Stimulated activated CD4-positive, alpha-beta T cell treated with anti-CD3 and anti-CD28 coated beads, Interleukin-2, amount 100 ng/mL, for 48 hours (primary cell): ENCODE measurements at places on chromosomes 11 and 22.

GRCh38 chr11:122604621-122605020 is 50.9 kb upstream of the UBASH3B start:
- DNase-seq = no peak

DNA sequence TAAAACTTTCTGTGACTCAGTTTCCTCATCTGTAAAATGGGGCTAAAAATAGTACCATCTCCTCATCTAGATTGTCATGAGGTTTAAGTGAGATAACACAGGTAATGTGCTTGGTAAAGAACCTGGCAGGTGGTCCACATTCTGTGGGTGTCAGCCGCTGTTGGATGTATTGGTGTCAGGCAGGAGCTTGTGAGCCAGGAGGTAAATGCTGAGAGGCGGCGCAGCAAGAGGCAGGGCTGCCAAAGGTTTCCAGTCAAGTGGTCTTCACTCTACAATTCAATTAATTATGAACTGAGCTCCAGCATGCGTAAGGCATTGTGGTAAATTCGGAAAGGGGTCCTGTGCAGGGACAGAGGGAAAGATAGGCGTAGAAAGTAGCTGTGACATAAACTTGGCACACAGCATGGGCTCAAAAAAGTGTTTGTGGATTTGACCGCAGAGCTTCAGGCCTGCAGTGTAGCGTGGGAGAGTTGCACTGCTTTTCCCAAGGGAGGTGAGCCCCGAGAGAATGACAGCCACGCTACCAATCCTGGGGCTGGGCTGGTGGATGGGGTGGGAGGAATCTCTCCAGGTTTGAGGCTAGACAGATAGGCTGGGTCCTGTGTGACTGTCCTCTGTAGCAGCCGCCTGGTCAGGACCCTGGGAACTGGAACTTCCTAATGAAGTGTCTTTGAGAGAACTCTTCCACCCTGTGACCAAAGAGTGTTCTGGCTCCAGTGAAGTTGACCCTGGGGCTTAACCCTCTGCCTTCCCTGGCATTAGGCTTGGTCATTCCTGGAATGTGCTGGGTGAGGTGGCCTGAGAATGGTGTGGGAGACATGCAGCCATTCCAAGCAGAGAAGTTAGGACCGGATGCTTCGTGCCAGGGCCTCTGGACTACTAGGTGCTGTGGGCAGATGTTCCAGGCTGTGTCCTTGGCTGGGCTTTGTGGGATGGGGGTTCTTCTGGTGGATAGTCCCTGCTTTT is 122.4 kb downstream of the FEZ1 start:
- no peak for DNase-seq

DNA sequence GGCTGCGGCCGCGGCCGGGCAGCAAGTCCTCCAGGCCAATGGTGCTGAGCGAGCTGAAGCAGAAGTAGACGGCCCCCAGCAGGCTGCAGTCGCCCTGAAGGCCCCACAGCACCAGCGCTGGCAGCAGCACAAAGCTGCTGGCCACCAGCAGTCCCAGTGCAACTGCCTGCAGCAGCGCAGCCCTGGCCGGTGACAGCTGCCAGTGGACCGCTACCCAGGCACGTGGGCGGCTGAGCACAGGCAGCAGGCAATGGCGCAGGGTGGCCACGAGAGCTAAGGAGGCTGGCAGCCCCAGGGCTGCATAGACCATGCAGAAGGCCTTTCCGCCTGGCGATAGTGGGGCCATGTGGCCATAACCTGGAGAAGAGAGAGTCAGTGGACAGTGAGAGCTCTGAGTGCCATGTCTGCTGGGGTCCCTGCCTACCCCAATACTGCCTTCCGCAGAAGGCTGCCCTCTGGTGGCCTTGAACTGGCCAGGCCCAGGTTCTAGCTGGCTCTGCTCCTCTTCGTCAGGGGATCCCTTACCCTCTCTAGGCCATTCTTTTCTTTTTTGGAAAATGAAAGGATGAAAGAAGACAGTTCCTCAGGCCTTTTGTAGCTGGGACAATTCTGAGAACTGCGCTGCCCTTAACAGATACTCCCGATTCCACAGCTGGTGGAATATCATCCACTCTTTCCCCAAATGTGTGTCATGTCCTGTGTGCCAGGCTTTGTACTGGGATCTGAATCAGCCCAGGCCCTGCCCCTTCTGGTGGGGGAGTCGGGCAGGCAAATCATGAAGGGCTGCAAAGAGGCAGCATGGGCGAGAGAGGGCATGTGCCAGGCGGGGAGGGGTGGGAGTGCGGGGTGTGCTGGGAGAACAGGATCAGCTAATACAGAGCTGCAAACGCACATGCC is 1.8 kb downstream of the KCNK7 start:
- no peak for DNase-seq

DNA sequence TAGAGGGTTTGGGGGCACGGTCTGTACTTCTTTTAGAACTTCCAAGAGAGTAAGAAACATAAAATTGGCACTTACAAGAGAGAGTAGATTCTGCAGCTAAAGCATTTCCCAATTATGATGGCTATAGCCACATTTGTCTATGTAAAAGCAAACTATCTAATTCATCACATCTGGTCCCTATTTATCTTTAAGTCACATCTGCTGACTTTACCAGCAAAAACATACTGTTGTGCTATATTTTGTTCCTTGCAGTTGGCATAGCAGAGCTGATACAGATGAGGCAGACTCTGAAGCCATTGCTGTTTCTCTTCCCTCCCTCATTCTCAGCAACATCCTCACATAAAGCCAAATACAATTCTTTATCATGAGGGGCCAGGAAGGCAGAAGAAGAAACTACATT is 1533.5 kb upstream of the RAG2 start:
- no peak for DNase-seq

DNA sequence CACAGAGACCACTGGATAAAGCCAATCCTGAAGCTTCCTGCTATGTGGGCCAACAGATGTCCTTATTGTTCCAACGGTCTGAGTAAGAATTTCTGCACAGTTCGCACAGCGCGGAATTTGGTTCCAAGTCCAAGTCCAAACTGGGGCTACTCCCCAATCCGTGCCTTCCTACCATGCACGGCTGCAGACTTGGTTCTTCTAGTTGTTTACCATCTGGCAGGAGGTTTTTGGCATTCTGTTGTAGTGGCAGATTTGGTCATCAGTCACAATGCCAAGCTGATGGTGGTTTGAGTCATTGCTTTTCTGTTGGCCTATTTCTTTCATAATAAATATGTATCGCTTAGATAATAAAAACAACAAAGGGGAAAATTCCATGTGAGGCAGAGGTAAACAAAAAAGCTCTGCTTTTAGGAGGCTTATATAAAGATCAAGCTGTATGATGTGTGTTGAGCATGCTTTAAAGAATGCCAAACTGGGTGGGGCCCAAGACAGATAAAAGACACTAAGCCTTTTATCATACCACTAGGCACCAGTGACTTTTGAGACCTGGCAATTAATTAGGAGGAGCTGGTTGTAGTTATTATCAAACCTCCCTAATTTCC is 52.5 kb upstream of the SYN3 start:
- DNase-seq = no peak

DNA sequence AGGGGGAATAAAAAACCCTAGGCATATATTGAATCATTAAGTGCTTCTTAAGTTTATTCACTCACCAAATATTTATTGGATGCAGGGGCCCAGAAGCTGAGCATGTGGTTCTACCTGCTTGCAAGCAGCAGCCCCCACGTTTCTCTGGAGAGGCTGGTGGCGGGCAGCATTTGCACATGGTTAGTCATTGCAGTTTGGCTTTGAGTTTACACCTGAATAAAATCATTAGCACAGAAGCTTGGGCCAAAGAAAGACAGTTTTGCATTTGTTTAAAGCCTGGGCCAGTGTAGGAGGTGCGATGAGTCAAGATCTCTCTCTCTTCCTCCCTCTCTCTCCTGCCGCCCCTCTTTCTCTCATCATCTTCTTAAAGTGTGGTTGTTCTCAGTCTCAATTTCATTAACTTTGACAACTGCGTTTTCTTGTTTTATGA is 72.6 kb downstream of the C22orf31 start:
- DNase-seq = peak; percentile 20

- no peak for DNase-seq
Measured at GRCh38 chr11:96465512-96465911, 75.7 kb downstream of the JRKL start.

GRCh38 chr22:40463017-40463631 is 92.7 kb downstream of the SGSM3 start:
- DNase-seq = peak; percentile 26

DNA sequence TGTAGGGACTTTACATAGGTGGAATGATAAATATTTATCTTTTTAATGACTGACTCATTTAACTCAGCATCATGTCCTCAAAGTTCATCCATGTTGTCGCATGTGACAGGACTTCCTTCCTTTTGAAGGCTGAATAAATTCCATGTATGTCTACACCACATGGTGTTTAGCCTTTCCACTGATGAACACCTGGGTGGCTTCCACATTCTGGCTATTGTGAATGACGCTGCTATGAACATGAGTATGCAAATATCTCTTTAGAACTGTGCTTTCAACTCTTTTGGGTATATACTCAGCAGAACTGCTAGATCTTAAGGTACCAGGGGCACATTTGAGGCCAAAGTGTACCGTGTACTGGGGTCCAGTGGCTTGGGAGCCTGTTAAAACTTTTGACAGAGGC is 24.1 kb downstream of the LARGE1 start:
- DNase-seq = no peak

GRCh38 chr11:33552756-33553155 is 147.9 kb downstream of the C11orf91 start:
- DNase-seq = no peak

- no peak for DNase-seq
Measured at GRCh38 chr11:126587541-126587940, 232.1 kb downstream of the ST3GAL4 start.

GRCh38 chr11:16154715-16155396 is 201.5 kb downstream of the SOX6 start:
- DNase-seq = no peak

DNA sequence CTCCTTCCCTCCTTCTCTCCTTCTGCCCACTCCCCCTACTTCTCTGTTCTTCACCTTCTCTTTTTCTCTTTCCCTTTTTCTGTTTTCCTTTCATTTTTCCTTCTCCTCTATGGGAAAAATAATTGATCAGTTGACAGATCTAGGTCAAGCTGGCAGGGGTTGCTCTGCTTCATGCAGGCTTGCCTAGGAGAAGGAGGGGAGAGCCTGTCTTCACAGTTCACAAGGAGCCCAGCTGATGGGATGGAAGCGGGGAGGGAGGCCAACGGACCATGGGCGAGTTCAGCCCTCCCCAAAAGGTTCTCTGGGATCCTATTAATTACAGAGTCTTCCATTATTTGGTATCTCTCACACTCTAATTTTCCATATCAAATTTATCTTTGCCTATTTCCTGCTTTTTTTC is 5.5 kb downstream of the NTM start:
- no peak for DNase-seq

DNA sequence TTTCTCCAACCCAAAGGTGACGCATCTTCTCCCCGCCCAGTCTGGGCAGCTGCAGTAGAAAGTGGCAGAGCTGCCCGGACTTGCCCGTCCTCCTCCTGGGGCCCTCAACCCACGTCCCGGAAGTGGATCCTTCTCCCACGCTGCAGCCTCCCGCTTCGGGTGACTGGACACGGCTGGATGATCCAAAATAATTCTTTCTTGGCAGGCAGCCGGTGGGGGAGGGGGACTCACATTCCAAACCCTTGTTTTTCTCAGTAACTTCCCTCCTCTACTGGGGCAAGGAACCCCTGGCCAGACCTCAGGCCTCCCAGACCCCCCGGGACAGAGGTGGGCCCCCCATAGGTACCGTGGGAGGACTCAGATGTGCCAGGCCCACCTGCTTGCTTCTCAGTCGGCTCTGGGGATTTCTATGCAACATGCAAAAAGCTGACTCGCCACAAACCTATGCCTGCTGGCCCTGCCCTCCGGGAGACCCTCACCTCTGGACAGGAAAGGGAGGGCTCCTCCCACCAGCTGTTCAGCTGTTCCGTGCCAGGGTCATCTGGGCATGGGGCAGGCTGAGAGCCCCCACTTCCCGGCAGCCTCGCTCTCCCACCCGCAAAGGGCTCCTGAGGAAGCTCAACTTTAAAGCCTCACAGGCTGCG is 1.4 kb downstream of the PLXNB2 start:
- no peak for DNase-seq

DNA sequence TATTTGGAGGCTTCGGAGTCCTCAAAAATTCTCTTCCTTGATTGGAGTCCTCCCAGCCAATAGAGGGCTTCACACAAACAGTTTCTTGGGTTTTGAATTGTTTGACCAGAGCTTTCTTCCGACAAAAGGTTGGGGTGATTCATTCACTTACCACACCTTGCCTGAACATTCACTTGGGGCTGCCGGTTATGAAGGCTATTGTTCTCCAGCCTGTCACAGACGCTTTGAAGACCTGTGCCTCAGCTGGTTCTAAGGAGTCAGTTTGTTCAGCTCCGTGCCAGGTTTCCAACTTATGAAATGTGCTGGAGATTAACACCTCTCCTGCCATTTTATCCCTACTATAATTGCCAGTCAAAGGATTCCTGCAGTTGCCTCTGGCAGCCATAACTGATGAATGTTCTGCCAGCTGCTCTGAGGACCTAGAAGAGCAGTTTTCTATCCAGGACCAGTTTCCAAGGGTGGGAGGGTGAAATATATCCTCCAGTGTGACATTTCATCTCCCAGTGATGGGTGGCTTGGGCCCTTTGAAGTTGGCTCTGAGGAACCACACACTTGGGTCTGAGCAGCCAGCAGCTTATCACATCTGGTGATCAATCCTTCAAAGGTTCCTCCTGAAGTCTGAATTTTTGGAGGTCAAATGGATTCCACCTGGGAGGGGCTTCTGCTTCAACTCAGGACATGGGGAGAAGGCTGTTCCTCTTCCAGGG is 31.4 kb downstream of the LIMK2 start:
- no peak for DNase-seq

DNA sequence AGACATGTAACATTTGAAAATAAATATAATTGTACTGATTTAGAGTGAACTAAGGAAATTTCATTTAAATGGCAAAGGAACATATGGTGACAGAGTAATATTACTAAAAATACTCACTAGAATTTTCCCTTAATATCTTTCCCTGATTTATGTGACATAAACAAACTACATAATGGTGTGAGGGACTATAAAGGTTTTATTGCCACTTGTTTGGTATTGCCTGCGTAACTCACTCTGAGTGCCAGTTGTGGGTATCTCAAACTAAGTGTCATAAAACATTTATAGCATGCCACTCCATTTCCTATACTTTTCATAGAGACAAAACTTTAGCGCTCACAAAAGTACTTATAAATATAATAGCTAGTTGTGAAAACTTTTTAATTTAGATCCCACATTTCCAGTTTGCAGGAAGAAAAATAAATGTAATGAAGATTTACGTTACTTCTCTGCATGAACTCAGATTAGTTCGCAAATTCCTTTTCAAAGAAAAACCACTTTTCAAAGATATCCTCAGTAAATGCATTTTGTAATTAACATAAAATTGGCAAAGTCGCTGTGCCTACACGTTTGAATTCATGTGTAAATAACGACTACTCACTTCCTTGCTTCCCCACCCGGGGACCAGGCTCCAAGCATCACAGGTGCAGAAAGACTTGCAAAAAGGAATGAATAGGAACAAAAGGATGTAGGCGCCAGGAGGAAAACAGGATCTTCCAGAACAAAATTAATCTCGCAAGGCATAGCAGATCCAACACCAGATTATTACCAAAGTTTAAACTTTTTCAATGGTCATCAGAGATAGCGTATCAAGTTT is 1.6 kb upstream of the QSER1 start:
- DNase-seq = no peak
